ENCODE measurements at places on chromosomes 11 and 22. TPM values are rescaled to one million over a fixed set of nuclear protein-coding genes. Genes with fewer than 3 reads are reported as not detected.

NAALADL1 gene
- 7.4 TPM for polyA plus RNA-seq

TRIM51G gene
- not detected for polyA plus RNA-seq

PHOX2A gene
- 0.21 TPM for polyA plus RNA-seq

PDGFB gene
- 26.6 TPM for polyA plus RNA-seq

GTF2H1 gene
- polyA plus RNA-seq: 33.2 TPM

DNA sequence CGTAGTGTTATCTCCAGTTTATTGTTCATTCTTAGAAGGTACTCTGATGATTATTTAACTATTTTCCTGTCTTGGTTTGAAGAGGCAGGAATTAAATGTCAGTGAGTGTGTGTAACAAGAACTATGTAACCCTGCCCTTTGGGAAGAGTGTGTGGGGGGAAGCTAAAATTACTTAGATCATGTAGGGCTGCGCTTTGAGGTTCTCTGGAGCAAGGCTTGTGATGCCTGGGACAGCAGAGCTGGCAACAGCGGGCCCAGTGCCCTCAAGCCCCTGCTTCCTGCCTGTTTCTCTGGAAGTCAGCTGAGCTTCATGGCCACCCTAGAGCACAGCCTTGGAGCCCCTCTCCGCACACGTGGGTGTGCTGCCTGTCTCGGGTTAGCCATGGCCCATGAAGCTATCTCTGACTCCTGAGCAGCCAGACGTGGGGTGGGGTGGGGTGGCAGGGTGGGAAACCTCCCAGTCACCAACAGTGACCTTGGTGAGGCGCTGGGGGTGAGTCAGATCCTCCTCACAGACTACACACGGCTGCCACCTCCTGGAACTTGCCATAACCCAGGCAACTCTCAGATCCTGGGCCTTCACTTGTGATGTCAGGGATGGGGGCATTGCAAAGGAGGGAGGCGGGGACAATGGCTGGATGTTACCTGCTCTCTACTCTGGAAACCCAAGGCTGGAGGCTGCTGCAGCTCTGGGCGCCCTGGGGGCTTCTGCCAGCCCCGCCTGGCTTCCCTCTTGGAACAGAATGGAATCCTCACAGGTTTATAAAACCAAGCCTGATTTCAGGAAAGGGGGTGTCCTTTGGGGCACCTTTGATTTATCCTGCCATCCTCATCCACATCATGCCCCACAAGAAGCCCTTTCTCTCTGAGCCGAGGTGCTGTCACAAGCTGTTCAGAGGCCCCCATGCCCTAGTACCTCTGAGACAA lies 88.6 kb downstream of the SNX19 start:
- peak; percentile 39 for DNase-seq

DNA sequence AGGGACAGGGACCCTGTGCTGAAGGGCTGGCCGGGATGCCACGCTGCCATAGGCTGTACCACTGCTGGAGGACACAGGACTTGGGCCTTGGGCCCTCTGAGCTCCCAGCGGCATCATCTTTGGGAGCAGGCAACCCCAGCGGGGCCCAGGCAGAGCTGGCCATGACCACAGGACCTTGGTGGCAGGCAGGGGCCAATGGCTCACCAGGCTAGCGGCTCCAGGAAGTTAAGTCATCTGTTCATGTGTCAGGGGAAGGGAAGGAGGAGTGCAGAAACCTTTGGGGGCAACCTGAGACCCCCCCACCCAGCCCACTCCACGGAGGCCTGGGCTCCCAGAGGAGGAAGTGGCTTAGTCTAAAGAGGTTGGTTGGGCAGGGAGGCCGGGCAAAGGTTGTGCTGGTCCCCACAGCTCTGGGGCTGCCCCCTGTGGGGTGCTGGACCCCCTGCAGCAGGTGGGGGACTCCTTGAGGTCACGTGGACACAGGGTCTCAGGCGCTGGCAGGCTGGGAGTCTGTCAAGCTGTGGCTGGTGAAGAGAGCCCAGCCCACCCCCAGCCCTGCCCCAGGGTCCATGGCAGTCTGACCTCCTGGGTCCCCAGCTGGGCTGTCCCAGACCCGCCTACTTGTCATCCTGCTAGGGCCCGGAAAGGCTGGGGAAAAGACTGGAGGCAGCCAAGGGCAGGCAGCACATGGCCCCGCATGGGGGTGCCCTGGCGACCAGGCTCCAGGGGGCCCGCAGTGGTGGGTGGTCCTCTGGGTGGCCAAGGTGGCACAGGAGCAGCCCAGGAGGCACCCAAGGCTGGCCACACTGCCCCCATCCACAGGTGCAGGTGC lies 184.3 kb downstream of the IGLL1 start:
- DNase-seq: no peak

DNA sequence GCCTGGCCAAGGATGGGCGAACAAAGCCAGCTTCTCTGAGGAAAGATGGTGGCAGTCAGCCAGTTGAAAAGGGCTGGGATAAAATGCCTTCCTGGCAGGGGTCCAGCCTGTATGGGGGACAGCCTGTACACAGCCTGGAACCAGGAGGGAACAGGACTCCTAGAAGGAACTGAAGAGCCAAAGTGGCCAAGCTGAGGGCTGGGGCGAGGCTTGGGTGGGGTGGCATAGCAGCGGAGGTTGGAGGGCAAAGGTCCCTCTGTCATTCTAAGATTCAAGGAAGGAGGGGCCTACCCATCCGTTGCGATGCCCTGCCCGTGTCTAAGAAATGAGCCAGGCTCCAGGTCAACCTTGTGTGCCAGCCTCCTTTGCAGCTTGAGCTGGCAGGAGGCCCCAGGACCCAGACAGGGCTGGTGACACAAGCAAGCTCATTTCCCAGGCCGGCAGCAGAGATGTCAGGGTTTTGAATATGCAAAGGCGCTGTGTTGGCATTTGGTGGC lies 22.6 kb downstream of the FADD start:
- no peak for DNase-seq

GRCh38 chr11:14041040-14041439 lies 78.5 kb downstream of the SPON1 start:
- no peak for DNase-seq

GRCh38 chr11:132751516-132752250 lies 780.6 kb downstream of the OPCML start:
- no peak for DNase-seq

DNA sequence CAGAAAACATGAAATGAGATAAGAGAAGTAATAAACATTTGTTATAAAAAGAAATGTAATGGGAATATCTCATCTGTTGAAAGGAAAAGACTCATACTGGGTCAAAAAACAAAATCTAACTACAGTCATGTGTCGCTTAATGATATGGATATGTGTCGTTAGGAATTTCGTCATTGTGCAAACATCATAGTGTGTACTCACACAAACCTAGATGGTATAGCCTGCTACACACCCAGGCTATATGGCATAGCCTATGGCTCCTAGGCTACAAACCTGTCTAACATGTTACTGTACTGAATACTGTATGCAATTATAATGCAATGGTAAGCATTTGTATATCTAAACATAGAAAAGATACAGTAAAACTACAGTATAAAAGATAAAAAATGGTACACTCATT lies 89.8 kb upstream of the ZC3H12C start:
- no peak for DNase-seq

GRCh38 chr11:33652431-33652830 lies 48.2 kb downstream of the C11orf91 start:
- no peak for DNase-seq

DNA sequence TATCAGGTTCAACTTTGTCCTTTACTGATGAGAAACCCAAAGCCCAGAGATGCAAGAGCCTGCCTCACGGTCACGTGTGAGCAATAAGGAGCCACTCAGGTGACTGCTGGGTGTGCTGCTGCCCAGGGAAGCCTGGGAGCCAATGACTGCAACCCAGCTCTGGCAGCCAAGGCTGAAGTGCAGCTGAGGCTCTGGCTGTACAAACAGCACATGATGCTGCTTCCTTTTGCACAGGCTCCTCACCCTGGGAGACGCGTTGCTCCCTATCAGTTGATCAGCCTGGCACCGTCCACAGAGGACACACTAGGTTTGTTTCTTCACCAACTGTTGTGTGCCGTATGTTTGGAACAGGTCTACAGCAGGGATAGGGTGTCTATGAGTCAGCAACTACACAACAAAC lies 168.7 kb downstream of the EFCAB6 start:
- DNase-seq: no peak

DNA sequence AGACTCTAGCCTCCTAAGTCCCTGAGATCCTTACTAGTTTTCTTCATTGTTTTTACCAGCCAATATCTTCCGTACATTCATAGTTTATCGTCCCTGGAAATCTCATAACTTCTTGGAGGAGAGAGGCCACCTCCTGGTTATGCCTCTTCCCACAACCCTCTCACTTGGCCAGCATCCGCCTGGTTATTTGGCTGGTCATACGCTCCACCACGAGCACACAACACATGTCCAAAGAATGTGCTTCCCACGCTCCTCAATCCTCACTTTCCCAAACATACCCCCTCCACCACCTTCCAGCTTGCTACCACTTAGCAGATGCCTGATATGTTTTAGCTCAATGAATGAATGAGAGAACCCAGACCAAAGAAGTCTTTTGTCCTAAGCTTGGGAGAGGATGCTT lies 83.5 kb upstream of the EIF3D start:
- no peak for DNase-seq

DNA sequence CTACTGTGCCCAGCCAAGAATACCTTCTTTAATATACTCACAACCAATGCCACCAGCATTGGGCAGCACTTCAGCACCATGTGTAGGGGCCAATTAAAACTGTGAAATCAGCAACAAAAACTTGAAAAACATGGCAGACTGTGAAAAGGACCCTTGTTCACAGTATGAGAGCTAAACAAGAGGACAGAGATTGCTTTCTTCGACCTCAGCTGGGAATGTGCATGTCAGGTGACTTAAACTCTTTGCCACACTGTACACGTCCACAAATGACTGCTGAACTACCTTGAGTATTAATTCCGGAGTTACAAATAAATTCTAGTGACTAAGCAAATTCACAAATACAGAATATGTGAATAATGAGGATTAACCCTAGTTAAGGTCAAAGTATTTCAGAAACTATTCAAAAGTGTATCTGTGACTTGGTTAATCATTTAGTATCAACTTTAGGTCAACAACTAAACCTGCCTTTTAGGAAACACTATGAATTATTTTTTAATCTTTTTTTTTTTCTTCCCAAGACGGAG lies 33.0 kb downstream of the DDX6 start:
- DNase-seq: no peak

DNA sequence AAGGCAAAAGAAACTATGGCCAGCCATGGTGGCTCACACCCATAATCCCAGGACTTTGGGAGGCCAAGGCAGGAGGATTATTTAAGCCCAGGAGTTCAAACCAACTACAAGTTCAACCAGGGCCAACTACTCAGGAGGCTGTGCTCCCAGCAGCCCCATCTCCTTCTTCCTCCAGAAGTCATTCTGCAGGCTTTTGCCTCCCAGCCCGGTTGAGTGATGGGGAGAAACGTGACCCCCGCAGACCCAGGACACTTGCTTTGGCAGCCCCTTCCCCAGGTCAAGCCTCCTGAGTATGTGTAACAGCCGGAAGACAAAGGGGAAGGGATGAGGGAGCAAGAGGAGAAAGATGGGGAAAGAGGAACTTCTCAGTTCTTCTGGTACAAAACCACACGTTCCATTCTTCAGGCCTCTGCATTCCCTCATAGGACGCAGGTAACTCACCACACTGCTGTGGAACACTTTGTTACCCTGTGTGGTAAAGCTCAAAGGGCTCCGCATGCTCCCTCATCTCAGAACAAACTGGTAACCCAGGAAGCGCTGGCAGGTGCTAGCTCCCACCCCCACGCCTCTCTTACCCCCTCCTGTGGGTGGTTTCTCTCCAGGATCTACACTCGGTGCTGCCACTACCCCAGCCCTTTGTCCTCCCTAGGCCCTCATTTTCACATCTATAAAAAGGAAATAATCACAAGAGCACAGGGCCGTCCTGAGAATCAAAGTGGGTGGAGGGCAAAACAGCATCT lies 4.0 kb downstream of the SULT4A1 start:
- DNase-seq: no peak

- no peak for DNase-seq
Measured at GRCh38 chr11:97574976-97575665, 1185.3 kb downstream of the JRKL start.

GRCh38 chr22:18929459-18929858 lies 6.6 kb downstream of the PRODH start:
- DNase-seq: no peak

GRCh38 chr11:18452927-18453326 lies 2.7 kb upstream of the LDHAL6A start:
- no peak for DNase-seq

- no peak for DNase-seq
Measured at GRCh38 chr22:26901198-26901816, 243.9 kb downstream of the MIAT start.

DNA sequence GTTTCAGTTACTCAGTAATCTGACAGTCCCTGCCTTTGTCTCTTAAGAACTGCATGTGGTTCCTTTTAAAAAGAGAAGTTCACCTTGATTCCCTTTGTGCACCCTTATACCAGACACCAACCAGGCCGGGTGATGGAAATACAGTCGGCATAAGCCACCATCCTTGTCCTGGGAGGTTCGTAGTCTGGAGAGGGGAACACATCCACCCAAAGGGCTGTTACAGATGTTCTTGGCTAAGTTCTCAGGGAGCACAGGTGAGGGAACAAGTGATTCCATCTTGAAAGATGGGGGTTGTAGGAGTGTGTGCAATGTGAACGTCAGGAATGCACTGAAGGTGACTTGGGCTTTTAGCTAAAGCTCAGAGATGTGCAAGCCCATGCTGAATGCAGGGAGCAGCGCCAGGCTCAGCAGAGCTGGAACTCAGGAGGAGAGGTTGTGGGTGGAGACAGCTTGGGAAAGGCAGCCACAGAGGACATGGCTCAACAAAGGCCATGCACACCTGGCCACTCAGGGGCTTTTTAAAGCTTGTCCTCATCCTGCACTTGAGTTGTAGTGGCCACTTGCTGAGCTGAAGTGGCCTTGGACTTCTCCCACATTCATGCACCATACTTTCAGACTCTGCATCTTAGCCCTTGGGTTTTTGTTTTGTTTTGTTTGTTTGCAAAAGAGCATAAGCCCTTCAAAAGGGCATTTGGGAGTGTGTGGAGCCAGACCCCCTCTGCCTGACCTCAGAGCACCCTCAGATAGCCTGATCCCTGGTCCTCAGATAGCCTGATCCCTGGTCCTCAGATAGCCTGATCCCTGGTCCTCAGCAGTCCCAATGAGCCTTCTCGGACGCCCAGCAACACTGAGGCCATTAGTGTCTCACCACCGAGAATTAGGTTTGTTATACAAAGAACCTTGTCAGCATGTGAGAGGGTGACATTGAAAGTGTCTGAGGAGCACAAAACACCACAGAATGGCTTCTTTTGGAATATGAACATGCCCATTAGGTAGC lies 12.7 kb upstream of the TMA7B start:
- DNase-seq: no peak

DNA sequence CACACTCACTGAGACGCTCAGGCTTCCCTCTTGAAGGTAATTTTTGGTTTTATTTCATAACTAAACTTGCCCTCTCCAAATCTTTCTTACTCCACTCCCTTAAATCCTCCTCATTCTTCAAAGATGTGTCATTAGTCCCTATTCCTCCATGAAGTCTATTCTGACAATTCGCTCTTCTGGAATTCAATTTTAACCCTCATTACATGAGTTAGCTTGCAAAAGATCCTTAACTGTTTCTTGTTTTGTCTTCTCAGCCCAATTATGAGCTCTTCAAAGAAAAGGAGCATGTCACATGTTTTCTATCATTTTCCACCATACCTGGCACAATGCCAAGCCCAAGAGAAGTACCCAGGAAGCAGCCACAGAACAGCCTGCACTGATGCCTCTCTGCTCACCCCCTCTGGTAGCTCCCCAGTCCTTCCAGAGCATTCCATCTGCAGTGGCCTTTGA lies 13.0 kb downstream of the GALNT18 start:
- DNase-seq: no peak

GRCh38 chr22:20228939-20229272 lies 39.2 kb downstream of the RTN4R start:
- no peak for DNase-seq

- no peak for DNase-seq
Measured at GRCh38 chr11:126311401-126312291, 7.8 kb downstream of the DCPS start.

- no peak for DNase-seq
Measured at GRCh38 chr11:96384156-96384555, 5.6 kb downstream of the CCDC82 start.

Measured in hindlimb muscle (tissue), 1 donor.